ENCODE measurements at places on chromosomes 13 and 19.

- H3K4me1 ChIP-seq = no peaks in the 10 kb centered on the region
- peaks cover 10% of the 10 kb centered on the region for H3K36me3 ChIP-seq
- no peak within 1 kb of the TSS for H3K27ac ChIP-seq
- H3K27me3 ChIP-seq = no peaks in the 10 kb centered on the region
- DNase-seq = no peak
- no peak within 1 kb of the TSS for H3K4me3 ChIP-seq
Measured at GRCh38 chr19:58033741-58034476, at the start of gene ZSCAN1. Gene ZSCAN1, plus strand, starts transcription at chr19:58034025. Its CDS starts 3,812 bp downstream, at chr19:58037837.

GRCh38 chr13:21233086-21233485, 56.6 kb downstream of the MRPL57 start:
- H3K27me3 ChIP-seq = peaks cover 4% of the 10 kb centered on the region
- no peaks in the 10 kb centered on the region for H3K36me3 ChIP-seq
- no peak overlapping the region for H3K4me3 ChIP-seq
- DNase-seq = no peak
- H3K27ac ChIP-seq = no peak overlapping the region

DNA sequence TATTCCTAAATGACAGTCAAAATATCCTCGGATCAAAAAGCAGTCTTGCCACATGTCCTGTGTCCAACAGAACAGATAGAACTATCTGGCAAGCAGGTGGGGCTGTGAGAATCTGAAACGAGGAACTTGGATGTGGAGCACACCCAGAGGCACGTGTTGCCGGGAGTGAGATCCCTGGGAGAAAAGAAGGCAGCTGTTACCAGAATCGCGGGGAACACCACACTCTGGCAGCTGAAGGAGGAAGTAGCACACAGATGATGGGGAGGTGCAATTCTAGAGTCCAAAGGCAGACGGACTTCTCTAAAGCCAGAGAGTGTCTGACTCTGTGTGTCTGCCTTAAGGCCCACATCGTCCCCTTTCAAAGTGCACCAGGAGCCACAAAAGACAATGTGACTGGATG, 22.3 kb downstream of the SLC7A1 start:
- H3K4me3 ChIP-seq = no peak overlapping the region
- no peaks in the 10 kb centered on the region for H3K27me3 ChIP-seq
- no peak overlapping the region for H3K27ac ChIP-seq
- H3K36me3 ChIP-seq = peaks cover 28% of the 10 kb centered on the region
- no peak for DNase-seq

DNA sequence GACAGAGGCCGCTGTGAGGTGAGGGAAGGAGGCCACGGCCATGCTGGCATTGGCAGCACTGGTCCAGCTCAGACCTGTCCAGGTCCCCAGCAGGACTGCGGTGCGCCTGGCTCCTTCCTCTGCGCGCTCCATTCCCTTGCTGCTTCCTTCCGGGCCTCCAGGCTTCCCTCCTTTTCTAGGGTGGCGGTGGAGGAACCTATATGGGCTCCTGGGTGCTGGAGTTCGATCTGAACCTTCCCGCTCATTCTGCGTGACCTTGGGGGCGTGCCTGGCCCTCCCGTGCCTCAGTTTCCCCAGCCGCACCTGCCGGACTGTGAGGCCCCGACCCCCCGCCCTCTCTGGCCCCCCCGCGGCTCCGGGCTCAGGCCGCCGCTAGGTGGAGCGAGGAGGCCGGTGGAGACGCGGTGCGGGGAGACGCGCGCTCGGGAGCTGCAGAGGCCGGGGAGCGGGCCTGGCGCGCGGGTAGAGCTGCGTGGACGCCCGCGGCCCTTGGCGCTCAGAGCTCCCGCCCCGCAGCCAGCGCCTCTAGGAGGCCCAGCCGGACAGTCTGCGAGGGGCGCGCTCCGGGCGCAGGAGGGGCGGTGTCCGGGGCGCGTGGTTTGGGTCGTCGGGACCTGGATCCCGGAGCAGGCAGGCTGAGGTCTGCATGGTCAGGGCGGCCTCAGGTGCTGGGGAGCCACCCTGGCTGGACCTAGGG, 29.9 kb downstream of the EFNA2 start:
- no peak for DNase-seq
- peaks cover 14% of the 10 kb centered on the region for H3K27me3 ChIP-seq
- H3K27ac ChIP-seq = no peak overlapping the region
- no peaks in the 10 kb centered on the region for H3K4me1 ChIP-seq
- no peak overlapping the region for H3K4me3 ChIP-seq
- no peaks in the 10 kb centered on the region for H3K36me3 ChIP-seq

- peaks cover 64% of the 10 kb centered on the region for H3K36me3 ChIP-seq
- DNase-seq = no peak
- peak overlapping the region; percentile 44 for H3K27ac ChIP-seq
Measured at GRCh38 chr13:42486711-42487198, 87.2 kb upstream of the TNFSF11 start.

DNA sequence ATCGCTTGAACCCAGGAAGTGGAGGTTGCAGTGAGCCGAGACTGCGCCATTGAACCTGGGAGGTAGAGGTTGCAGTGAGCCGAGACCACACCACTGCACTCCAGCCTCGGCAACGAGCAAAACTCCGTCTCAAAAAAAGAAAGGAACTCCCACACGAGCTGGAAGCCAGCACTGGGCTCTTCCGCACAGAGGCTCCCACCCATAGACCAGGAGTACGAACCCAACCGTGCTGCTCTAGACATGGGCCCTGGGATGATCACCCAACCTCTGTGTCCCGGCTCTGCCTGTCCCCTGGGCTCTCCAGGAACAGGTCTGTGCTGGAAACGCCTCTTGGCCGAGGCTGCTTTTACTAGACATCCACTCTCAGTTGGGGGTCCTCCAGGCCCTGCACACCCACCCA, 12.0 kb downstream of the DOT1L start:
- no peak for DNase-seq
- H3K27me3 ChIP-seq = no peaks in the 10 kb centered on the region
- H3K36me3 ChIP-seq = peaks cover 37% of the 10 kb centered on the region
- no peak overlapping the region for H3K27ac ChIP-seq

DNA sequence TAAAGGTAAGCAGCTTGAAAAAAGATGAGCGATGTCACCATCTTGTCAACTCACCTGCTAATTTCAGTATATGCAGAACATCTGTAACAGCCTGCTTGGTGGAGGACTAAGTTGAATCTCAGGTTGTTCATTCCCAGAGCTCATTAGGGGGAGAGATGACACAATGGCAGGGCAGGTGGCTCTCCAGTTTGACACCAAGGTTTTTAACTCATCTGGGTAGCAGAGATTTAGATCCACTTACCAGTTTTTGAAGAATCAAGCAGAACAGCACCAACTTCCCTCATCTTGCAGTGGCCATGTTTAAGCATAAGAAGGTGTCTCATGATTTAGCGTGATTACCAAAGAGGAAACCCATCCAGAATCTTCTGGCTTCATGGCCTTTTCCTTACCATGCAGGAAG, 168.3 kb downstream of the TSHZ3 start:
- DNase-seq = no peak
- H3K36me3 ChIP-seq = no peaks in the 10 kb centered on the region
- no peaks in the 10 kb centered on the region for H3K4me1 ChIP-seq
- no peaks in the 10 kb centered on the region for H3K27me3 ChIP-seq
- H3K27ac ChIP-seq = no peak overlapping the region
- H3K4me3 ChIP-seq = no peak overlapping the region

- H3K27me3 ChIP-seq = no peaks in the 10 kb centered on the region
- H3K4me1 ChIP-seq = no peaks in the 10 kb centered on the region
- no peaks in the 10 kb centered on the region for H3K36me3 ChIP-seq
- no peak for DNase-seq
Measured at GRCh38 chr19:29450306-29450705, 75.5 kb upstream of the VSTM2B start.

DNA sequence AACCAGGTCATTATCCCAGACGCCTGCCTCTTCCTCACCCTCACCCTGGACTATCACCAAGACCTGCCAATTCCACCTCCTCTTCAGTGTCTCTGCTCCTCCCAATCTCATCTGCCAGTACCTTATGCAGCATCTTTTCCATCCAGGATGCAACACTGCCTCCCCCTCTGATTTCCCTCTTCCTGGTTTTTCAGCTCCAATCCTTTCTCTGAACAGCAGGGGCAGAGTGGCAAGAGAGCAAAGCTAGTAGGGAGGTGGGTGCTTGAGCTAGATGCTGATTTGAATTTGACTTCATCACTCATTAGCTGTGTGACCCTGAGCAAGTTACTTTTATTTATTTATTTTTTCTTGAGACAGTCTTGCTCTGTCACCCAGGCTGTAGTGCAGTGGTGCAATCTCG, 25.6 kb upstream of the CABP5 start:
- no peak overlapping the region for H3K27ac ChIP-seq
- DNase-seq = no peak
- no peaks in the 10 kb centered on the region for H3K27me3 ChIP-seq
- H3K4me1 ChIP-seq = no peaks in the 10 kb centered on the region

DNA sequence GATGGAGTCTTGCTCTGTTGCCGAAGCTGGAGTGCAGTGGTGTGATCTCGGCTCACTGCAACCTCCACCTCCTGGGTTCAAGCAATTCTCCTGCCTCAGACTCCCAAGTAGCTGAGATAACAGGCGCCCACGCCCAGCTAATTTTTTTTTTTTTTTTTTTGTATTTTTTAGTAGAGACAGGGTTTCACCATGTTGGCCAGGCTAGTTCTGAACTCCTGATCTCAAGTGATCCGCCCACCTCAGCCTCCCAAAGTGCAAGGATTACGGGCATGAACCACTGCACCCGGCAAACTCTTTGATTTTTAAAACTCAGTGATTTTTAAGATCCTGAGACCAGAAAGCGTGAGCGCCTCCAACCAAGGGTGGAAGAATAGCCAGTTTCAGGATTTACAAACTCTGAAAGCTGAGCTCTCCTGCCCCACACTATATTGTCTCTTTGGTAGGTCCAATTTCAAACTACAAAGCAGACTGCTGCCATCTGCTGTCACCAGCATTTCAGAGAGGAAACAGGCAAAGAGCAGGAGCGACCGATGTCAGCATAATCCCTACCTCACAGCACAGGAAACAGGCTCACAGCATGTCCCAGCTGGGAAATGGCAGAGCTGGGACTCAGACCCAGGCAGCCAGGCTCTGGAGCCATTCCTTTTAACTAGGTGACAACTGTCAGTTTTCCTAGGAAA, 9.2 kb downstream of the NOSIP start:
- H3K27me3 ChIP-seq = no peaks in the 10 kb centered on the region
- peaks cover 28% of the 10 kb centered on the region for H3K36me3 ChIP-seq
- DNase-seq = no peak
- no peak overlapping the region for H3K4me3 ChIP-seq
- peak overlapping the region; percentile 38 for H3K27ac ChIP-seq

DNA sequence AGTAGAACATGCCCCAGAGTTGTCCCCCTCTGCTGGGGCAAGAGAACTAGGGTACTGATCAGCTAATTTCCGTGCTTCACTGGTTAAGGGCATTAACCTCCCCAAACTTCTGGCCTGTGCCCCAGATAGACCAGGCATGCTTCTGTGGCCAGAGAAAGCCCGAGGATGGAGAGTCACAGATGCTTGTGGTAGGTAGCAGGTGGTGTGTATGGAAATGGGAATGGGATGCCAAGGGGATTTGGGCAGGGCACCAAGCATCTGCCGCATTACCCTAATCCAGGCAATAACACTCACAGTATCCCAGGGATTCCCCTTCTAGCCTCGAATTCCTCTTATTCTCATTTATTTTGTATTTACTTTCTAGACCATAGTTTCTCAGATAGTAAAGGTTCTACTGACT, 124.8 kb upstream of the KLF12 start:
- H3K27me3 ChIP-seq = peaks cover 9% of the 10 kb centered on the region
- no peak for DNase-seq
- no peaks in the 10 kb centered on the region for H3K36me3 ChIP-seq
- no peak overlapping the region for H3K4me3 ChIP-seq

- peak overlapping the region; percentile 94 for H3K4me3 ChIP-seq
- H3K27me3 ChIP-seq = no peaks in the 10 kb centered on the region
- H3K27ac ChIP-seq = peak overlapping the region; percentile 85
- H3K4me1 ChIP-seq = peaks cover 26% of the 10 kb centered on the region
- H3K36me3 ChIP-seq = peaks cover 77% of the 10 kb centered on the region
Measured at GRCh38 chr19:35718345-35719041, 690 bp downstream of the KMT2B start.

GRCh38 chr19:34124828-34125227, 47.5 kb upstream of the LSM14A start:
- no peak overlapping the region for H3K27ac ChIP-seq
- H3K27me3 ChIP-seq = peaks cover 10% of the 10 kb centered on the region
- H3K4me1 ChIP-seq = peaks cover 1% of the 10 kb centered on the region
- no peak for DNase-seq
- H3K4me3 ChIP-seq = no peak overlapping the region

DNA sequence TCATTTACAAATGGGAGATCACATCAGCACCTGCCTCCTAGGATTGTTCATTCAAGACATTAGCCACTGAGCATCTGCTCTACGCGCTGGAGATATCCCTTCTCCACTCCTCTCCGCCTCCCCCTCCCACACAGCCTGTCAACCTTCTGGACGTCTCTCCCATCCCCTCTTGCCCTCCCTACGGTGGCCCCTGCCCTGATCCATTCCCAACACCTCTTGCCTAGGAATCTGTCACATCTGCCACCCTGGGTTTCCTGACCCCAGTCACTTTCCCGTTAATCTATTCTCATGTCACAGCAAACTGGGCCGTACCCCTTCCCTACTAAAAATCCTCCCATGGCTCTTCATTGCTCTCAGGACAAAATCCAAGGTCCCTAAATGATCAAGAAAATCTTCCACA, 10.3 kb downstream of the DYRK1B start:
- H3K4me3 ChIP-seq = no peak overlapping the region
- H3K27ac ChIP-seq = no peak overlapping the region
- peaks cover 19% of the 10 kb centered on the region for H3K36me3 ChIP-seq
- peaks cover 5% of the 10 kb centered on the region for H3K4me1 ChIP-seq

DNA sequence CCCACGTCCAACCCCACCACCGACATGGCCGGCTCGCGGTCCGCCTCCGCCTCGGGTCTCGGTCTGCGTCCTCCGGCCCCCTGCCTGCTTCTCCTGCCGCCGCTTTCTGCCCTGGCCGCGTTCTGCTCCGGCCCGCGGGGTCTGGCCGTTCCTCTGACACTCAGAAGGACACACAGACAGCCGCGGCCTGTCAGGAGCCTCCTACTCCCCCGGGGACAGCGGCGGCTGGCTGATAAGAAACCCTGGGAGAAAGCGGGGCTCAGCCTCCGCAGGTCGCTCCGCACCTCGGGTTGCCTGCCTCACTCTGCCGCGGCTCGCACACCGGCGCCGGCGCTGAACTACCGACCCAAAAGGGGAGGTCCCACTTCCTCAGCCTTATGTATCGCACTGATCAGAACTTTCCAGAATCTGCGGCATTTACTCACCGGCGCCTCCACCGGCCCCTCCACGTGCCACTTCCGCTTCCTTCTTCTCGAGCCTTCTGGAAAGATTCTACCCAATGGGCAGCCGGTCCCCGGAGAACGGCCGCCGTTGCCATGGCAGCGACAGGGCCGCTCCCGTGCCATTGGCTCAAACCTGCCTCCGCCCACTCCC, at the start of gene HSPH1:
TSS of gene HSPH1 (minus strand) at position 348 of the 594 bp plus-strand sequence. CDS start at position 26, 322 bp downstream.
- no peaks in the 10 kb centered on the region for H3K27me3 ChIP-seq
- H3K36me3 ChIP-seq = peaks cover 43% of the 10 kb centered on the region
- H3K27ac ChIP-seq = peak within 1 kb of the TSS; percentile 97
- peak within 1 kb of the TSS; percentile 95 for H3K4me3 ChIP-seq
- H3K4me1 ChIP-seq = peaks cover 41% of the 10 kb centered on the region
- DNase-seq = peak; percentile 98
